ENCODE measurements at places on chromosomes 13 and 19.

GRCh38 chr19:35657904-35658700 lies 8.2 kb upstream of the UPK1A start:
- no peak for DNase-seq

DNA sequence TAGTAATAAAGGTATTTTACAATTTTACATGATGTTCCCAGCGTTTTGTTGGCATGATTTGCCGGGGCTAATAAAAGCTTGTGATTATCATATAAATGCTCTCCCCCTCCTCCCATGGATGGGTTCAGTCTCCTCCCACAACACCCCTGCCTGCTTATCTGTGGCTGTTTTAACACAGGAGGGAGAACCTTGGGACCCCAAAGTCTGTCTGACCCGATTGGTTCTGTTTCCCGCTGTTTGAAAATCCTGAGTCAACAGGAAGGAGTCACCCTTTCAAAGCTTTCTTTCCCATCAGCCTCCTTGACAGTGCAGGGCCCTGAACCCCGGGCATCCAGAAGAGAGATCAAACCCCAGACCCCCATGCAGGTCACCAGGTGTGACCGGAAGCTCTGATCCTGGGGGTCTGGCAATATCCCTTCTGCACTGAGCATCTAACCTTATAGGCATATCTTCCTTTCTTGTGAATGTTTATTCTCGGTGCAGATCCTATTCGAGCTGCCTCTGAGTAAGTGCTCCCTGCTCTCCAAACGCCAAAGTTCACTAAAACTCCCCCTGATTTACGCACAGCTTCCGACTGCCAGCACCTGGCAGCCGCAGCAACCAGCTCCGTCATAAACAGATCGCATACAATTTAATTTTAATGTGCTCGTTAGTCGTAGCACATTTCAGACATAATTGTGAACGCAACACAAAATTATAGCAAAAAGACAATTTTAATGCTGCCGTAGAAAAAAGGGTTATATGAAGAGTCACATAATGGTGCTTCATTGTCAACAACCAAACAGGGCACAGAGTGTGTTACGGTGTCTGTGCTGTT lies 74.8 kb downstream of the TSHZ3 start:
- no peak for DNase-seq

- DNase-seq = no peak
These were observed 21.2 kb downstream of the SAFB start for GRCh38 chr19:5644037-5644436.

DNA sequence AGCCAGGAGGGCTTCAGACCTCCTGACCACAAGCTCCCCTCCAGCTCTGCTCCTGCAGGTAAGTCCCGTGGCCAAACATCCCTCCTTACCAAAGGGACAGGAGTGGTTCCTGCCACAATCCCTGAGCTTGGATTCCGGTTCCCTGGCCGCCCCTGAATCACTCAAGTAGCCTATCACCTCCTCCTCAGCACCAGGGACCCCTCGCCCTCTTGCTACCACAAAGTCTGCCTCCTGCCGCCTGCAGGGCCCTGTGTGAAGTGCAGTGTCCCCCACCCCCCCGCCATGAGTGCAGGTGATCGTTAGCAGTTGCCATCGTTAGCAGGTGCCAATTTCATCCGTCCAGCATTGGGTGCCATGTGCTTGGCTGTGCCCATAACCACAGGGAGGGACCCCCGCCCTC lies 40.8 kb upstream of the RANBP3 start:
- DNase-seq = no peak

DNA sequence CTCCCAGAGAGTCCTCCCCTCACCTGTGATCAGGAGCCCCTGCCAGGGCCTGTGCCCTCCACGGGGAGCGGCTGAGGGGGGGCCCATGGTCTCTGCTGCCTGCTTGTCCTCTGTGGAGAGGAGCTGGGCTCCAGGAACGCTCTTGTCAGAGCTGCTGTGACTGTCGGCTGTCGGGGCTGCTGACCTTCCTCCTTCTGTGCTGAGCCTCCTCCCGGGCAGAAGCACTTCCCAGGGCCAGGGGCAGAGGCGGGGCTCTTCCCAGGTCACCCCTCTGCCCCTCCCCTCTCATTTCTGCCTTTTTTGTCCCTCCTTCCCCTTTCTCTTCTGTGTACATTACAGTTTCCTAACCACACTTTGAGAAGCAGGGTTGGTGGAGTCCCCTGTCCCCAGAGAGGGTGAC lies at the start of gene CEACAM4:
Gene CEACAM4, minus strand, starts transcription at position 198 of the 400 bp plus-strand sequence. Its CDS starts 111 bp downstream, at position 87.
- DNase-seq = no peak

DNA sequence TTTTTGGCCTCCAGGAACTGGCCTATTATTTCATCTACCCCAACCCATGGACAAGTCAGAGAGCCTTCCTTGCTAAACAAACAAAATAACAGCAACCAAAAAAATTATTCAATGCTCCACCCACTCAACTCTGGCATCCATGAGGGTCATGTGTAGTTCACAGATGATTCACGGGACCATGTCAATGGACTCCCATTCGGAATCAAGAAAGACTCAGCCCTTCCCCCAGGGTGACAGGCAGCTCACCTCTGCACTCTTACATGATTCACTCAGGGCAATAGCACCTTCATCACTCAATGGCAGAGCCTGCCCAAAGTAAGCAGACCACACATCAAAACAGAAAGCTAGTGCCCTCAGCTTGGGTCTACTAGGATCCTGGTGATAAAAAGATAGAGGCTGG lies 14.3 kb upstream of the SCEL start:
- DNase-seq = no peak

DNA sequence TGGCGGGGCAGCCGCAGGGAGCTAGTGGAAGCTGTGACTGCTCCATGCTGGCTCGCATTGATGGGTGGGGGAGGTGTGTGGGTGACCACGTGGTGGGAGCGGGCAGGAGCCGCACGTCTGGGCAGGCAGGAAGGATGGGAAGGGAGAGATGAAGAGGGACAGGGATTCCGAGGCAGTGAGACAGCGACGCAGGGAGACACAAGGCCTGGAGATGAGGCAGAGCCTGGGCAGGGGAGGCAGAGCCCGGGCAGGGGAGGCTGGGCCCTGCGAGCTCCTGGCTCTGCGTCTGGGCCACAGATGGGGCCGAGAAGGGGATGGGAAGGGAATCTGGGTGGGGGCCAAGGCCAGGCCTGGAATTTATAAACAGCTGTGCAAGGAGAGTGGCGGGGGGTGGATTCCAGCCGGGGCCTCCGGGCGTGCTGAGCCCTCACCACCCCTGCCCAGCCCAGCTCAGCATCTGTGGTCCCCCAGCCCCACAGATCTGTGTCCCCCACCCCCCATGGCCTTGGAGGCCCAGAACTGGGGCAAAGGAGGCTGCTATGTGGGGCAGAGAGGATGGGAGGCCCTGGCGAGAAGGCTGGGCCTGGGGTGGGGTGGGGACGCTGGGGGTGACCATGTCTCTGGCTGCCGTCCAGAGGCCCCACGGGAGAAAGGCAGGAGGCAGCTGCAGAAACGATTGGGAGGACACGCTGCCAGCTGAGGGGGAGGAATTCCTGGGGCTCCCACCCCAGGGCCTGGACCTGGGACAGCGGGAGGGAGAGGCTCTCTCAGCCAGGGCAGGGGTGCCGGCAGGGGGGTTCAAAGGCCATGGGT lies 6.0 kb downstream of the EHD2 start:
- no peak for DNase-seq

DNA sequence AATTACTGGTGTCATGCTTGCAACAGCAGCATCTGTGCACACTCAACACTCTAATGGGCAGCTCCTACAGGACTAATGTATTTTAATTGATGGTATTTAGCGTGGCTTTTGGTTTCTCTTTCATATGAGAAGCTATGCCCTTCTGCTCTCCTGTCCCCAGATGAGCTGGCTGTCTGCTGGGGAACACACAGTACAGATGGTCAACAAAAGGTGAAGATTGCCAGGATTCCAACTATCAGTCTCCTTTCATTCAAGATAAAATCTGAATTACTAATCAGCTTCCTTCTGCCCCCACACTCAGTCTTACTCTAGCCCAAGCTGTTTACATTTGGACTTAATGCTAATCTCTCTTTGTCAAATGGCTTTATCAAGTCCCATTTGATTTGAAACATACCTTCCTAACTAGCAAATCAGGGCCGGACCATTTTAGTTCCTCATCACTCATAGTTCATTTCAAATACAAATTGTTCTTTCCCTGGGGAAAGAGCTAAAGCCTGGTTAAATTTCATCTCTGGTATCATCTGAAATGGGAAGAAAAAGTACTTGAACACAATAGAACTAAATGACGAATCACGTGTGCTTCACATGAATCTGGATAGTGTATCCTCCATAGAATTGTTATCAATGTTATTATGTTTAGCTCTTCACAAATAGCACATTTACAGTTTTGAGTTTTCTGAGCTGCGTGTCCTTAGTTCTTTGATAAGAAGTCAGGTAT lies 988.0 kb downstream of the PCDH17 start:
- DNase-seq = no peak

- DNase-seq = no peak
These were observed 2.3 kb downstream of the TRAPPC6A start for GRCh38 chr19:45175515-45176345.

- DNase-seq = no peak
These were observed 27.4 kb downstream of the LRCH1 start for GRCh38 chr13:46580362-46580839.

DNA sequence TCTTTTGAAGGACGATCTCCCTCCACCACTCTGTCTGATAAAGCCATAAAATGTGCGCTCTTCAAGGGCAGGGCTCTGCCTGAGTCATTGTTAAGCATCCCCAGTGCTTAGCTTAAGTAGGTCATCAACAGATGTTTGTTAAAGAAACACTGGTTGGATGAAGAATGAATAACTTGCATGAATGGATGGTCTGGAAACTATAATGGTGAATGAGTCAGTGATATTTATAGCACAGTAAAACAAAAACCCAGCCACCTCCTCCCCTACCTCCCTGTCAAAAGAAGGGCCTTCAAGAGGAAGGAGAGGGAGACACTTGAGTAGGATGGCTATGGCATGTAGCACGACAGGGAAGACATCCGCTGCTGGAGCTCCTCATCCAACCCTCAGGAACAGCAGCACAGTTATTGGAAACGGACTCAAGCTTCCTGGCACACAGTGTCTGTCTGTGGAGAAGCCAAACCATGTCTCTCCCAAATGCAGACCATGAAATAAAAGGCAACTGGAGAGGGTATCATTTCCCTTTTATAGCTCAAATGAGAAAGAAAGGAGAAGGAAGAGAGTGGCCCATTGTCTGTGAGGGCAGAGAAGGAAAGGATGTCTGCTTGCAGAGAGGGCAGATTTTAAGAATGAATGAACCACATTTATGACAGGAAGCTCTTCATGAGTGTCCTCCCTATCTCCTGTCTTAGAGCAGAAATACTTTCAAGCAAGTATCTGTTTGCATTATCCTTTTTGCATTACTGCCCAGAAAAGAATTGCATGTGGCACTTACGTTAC lies 183.5 kb upstream of the UBL3 start:
- DNase-seq = no peak

GRCh38 chr19:10861103-10861651 lies 10.2 kb upstream of the CARM1 start:
- no peak for DNase-seq

Measured in LNCaP clone FGC (cell line).